ENCODE measurements at places on chromosomes 7 and 10.
A peak's percentile ranks its signal among the peaks of the same experiment; 100 is the strongest.

DNA sequence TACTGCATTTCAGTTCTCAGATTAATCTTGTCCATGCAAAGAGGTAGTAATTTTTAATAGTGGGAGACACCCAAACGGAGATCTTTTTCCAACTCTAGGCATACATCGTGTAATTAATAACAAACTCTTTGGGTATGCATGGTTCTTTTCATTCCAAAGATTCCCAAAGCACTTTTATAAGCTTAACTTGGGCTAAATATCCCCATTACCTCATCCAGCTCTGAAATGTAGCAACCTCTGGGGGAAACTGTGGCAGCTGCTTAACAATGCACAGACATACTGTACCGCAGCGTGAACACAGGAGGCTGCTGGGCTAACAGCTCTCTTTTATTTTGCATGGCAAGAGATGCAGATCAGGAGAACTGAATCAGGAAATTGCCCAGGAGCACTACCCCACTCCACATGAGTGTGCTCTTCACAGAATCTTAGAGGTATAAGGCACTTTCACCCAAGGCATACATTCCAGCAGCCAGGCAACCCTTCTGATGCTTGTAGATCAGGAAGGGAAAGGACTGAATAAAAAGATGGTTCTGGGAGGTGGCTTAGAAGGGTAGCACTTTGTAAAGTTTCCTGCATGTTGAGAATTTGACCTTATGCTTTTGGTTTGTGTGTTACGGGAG, 114.4 kb upstream of the GLI3 start:
- no peak for DNase-seq

- no peak for DNase-seq
These were observed 240.7 kb downstream of the TSPAN12 start for GRCh38 chr7:120617275-120617674.

GRCh38 chr10:94076325-94076841, 82.7 kb downstream of the PLCE1 start:
- no peak for DNase-seq

DNA sequence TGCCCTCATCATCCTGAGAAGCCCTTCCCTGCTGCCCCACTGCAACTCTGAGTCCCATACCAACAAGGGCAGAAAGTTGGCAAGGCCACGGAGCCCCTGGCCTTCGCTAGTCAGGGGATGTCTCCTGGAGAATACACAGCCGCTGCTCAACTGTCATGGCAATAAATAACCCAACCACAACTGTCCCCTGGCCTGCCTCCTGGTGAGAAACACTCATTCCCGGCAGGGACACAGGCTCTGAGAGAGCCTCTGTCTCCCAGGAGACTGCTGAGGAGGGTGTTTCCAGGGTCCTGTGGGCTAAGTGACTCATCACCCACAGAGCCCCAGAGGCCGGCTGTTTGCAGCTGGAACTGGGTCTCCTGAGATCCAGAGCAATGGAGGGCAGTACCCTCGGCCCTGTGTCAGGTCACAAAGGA, 354.1 kb downstream of the TNS3 start:
- peak; percentile 56 for DNase-seq

DNA sequence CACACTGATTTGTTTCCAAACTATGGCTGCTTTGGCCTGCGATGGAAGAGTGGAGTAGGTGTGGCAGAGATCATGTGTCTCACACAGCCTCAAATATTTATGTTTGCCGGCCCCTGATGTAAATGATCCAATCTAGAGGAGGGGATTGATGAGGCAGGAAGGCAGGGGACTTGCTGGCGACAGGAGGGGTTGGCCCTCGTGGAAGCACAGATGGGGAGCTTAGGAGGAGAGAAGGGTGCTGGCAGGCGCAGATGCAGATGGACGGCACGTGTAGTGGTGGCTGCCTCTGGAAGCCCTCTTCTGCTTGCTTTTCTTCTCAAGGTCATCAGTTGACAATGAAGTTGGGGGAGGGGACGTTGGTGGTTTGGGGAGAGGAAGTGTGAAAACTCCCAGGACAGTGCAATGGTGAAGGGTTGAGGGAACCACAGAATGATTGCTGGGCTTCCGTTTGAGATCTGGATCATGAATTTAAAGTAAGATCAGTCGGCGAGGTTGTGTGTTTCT, 15.4 kb downstream of the COL13A1 start:
- DNase-seq = no peak

DNA sequence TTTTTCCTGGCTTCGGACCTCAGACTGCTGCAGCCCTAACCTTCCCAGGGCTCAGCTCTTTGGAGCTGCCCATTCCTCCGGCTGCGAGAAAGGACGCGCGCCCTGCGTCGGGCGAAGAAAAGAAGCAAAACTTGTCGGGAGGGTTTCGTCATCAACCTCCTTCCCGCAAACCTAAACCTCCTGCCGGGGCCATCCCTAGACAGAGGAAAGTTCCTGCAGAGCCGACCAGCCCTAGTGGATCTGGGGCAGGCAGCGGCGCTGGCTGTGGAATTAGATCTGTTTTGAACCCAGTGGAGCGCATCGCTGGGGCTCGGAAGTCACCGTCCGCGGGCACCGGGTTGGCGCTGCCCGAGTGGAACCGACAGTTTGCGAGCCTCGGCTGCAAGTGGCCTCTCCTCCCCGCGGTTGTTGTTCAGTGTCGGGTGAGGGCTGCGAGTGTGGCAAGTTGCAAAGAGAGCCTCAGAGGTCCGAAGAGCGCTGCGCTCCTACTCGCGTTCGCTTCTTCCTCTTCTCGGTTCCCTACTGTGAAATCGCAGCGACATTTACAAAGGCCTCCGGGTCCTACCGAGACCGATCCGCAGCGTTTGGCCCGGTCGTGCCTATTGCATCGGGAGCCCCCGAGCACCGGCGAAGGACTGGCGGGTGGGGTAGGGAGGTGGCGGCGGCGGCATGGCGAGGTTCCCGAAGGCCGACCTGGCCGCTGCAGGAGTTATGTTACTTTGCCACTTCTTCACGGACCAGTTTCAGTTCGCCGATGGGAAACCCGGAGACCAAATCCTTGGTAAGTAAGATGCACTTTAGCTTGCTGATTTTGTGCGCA, at the start of gene PLXDC2:
PLXDC2 (plus strand) TSS at position 22 of the 820 bp plus-strand sequence.
- DNase-seq = no peak

DNA sequence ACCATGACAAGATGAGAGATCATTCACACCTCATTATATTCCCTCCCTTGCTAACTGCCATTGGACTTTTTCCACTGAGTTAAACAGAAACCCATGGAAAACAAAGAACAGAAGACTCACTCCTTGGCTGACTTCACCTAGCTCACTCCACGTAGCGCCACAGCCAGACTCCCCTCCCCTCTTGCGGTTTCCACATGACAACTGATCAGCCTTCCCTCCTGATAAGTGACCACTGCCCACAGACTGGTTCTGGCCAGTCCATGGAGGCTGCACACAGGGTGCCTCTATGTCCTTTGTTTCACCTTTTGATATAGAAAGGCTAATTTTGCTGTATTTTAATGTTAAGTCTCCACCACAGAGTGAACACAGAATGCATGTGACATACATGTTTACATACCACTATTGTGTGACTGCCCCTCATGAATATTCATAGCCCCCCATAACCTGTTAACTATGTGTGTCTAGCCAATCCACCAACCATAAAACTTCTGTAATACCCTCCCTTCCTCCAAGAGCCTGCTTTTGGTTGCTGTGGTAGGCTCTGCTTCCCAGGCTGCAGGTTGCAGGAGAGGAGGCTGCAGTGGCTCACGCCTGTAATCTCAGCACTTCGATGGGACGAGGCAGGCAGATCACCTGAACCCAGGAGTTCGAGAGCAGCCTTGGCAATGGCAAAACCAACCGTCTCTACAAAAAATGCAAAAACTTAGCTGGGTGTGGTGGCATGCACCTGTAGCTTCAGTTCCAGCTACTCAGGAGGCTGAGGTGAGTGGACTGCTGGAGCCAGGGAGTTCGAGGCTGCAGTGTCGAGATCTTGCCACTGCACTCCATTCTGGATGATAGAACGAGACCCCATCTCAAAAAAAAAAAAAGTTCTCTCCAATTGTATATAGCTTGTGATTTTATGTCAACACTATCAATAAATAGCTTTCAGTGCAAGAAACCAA, 10.0 kb upstream of the IFIT5 start:
- no peak for DNase-seq

DNA sequence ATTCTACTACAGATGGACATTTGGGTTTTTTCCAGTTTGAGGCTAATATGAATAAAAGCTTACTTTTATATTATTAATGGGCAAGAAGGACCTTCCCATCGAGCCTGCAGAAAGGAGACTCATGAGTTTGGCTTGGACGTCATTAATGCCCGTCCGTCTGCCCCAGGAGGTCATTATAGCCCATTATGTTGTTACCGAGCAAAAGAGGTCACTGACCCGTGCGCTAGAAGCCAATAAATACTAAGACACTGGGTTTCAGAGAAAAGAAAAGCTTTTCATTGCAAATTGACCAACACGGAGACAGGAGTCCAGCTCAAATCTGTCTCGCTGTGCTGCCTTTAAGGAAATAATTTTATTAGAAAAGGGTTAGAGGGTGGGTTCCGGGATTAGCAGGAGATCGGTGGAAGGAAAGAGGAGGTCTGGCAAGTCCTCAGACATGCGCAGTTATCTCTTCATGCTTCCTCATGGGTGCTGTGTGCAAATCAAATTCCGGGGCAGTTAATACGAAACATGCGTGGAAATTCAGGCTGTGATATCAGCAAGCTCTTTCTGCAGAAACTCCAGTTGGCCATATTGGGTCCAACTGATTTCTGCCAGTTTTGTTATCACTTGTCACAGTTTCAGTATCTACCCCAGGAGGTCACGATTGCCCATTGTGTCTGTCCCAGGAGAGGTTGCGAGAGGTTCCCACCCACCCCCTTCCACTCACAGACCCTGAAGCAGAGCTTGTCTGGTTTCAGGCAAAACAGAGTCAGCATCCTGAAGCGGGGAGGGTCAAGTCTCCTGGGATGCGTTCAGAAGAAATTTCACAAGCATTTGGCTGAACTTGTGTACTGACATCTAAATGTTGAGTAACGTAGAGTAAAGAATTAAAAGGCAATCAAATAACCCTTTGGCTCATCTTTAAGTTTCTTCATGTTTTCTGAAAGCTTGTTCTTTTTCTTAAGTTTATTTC, 1.1 kb upstream of the GALNTL5 start:
- DNase-seq = no peak

DNA sequence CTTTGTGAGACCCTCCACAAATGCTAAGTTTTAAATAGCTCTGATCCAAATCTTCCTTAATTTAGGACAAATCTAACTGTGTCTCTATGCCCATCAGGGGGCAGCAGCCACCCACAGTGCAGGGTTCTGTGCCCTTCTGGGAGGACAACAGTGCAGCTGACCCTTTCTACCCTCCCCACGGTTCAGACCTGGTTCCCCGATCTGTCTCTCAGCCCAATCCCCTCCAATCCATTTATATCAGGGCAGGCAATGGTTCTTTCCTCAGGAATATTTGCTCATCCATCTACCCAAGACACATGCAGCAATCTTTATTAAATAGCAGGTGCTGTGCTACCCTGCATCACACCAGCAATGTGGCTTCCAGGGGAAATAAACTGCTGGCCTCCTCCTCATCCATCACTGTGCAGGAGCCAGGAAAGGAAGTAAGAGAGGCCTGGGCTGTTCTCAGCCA, 4.0 kb upstream of the RBM28 start:
- DNase-seq = no peak

GRCh38 chr7:154795014-154795413, 207.9 kb downstream of the PAXIP1 start:
- DNase-seq = no peak

- no peak for DNase-seq
These were observed 48.0 kb upstream of the CARD11 start for GRCh38 chr7:3091631-3092030.

DNA sequence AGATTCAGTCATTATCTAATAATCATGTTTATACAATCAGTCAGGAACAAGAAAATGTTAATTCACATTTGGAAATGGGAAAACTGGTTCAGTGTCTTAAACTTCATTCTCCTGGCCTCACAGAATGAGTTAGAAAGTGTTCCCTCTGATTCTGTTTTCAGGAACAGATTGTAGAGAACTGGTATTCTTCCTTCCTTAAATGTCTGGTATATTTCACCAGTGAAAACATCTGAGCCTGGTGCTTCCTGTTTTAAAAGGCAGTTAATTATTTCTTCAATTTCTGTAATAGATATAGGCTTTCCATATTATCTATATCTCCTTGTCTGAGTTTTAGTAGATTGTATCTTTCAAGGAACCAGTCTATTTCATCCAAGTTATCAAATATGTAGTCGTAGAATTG, 97.1 kb upstream of the TMEM168 start:
- no peak for DNase-seq

GRCh38 chr7:157753713-157754415, 417.1 kb downstream of the DNAJB6 start:
- no peak for DNase-seq

GRCh38 chr7:32681174-32681518, 185.9 kb downstream of the AVL9 start:
- DNase-seq = no peak

GRCh38 chr7:128455543-128456254, at the start of gene HILPDA:
Gene HILPDA (plus strand): TSS chr7:128455878. CDS start chr7:128457269, 1,391 bp downstream.
- DNase-seq = peak; percentile 62

GRCh38 chr7:73966941-73967831, 60.8 kb upstream of the ELN start:
- DNase-seq = no peak

DNA sequence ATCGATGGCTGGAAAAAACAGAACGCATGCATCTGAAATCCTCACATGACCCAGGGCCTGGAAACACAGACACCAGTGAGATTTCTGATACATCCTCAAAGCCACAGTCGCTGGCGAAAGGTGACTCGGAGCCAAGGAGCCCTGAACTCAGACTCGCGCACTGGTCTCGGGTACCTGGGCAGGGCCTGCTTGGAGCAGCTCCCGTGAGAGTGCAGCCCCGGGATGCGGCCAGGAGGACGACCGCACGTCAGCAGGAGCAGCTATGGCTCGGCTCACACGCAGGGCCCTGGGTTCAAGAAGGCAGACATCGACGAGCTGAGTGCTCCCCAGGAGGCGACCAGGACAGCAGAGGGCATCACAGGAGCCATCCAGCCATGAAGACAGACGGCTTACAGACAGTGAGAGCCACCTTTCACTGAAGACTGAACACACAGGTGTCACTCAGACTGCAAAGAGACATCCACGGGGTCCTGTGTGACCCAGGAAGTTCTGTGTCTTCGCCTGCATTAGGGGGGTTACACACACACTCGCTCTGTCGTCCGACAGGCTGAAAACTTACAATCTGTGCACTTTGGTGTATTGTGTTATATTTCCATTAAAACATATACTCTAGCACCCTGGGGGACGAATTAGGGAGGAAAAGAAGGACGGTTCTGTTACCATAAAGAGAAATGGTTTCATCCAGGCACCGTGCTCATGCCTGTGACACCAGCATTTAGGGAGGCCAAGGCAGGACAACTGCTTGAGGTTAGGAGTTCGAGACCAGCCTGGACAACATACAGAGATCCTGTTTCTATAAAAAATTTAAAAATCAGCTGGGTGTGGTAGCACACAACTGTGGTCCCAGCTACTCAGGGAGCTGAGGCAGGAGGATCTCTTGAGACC, 227.7 kb downstream of the MAD1L1 start:
- DNase-seq = no peak

- DNase-seq = no peak
These were observed 51.4 kb upstream of the PFKFB3 start for GRCh38 chr10:6151087-6151977.

DNA sequence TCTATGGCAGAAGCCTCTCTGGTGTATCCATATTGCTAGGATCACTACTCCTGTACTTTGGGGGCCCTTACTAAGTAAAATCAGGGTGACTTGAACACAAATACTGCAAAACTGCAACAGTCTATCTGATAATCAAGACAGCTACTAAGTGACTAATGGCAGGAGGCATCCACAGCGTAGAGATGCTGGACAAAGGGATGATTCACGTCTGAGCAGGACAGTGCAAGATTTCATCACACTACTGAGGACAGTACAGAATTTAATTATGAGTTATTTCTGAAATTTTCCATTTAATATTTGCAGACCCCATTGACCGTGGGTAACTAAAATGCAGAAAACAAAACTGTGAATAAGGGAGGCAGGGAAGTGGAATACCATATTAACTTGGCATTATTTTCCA, 10.4 kb downstream of the CUL2 start:
- no peak for DNase-seq

All from HFF-Myc (cell line).